ENCODE measurements at places on chromosomes 6 and 20. TPM values are rescaled to one million over a fixed set of nuclear protein-coding genes. Genes with fewer than 3 reads are reported as not detected.

GRCh38 chr6:51098791-51099190, 280.1 kb downstream of the TFAP2B start:
- H3K4me1 ChIP-seq, result no peaks in the 10 kb centered on the region
- DNase-seq, result no peak
- no peaks in the 10 kb centered on the region for H3K36me3 ChIP-seq
- H3K27me3 ChIP-seq, result no peaks in the 10 kb centered on the region
- no peak overlapping the region for H3K27ac ChIP-seq

The KHDC1 gene
- 12.5 TPM for total RNA-seq

The SF3B5 gene
- 151 TPM for total RNA-seq

GRCh38 chr6:76381612-76382011, 309.1 kb upstream of the IMPG1 start:
- H3K4me3 ChIP-seq, result no peak overlapping the region
- H3K27me3 ChIP-seq, result no peaks in the 10 kb centered on the region
- no peak overlapping the region for H3K27ac ChIP-seq
- no peaks in the 10 kb centered on the region for H3K36me3 ChIP-seq

GRCh38 chr6:143111443-143111842, 50.8 kb downstream of the AIG1 start:
- no peak for DNase-seq
- no peaks in the 10 kb centered on the region for H3K4me1 ChIP-seq
- no peaks in the 10 kb centered on the region for H3K36me3 ChIP-seq

DNA sequence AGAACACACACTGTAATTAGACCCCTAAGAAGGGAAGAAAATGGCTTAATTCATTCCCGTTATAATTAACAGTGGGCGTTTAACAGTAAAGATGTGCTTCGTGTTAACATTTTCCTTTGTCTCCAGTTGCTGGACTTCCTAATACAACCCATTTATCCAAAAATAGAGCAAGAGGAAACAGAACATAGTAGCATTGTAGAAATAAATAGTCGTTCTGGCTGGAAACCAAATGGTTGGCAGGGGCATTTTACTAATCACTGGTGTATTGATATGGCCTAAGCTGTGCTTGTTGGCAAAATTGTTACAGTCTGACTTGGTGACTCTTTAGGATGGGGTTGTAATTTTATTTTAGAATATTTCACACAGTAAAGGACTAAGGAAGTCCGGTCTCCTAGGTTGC, 89.8 kb downstream of the BMP6 start:
- H3K4me1 ChIP-seq, result no peaks in the 10 kb centered on the region
- H3K36me3 ChIP-seq, result no peaks in the 10 kb centered on the region
- no peak overlapping the region for H3K27ac ChIP-seq

The ASIP gene
- total RNA-seq, result not detected

- no peaks in the 10 kb centered on the region for H3K27me3 ChIP-seq
- H3K4me1 ChIP-seq, result no peaks in the 10 kb centered on the region
- no peak for DNase-seq
- no peaks in the 10 kb centered on the region for H3K36me3 ChIP-seq
- no peak overlapping the region for H3K4me3 ChIP-seq
Observed at GRCh38 chr6:48747040-48747439, 636.0 kb upstream of the PTCHD4 start.

DNA sequence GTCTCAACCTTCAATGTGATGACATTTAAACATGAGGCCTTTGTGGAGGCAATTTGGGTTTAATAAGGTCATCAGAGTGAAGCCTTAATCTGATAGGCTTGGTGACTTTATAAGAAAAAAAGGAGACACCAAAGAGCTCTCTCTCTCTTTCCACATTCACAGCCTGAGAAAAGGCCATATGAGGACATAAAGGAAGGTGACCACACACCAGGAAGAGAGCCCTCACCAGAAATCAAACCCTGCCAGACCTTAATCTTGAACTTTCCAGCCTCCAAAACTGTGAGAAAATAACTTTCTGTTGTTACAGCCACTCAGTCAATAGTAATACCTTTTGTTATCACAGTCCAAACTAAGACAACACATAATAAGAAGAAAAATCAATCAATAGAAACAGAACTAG, 47.7 kb downstream of the COL12A1 start:
- no peaks in the 10 kb centered on the region for H3K36me3 ChIP-seq
- H3K4me3 ChIP-seq, result no peak overlapping the region
- no peaks in the 10 kb centered on the region for H3K4me1 ChIP-seq
- no peak for DNase-seq
- no peak overlapping the region for H3K27ac ChIP-seq

DNA sequence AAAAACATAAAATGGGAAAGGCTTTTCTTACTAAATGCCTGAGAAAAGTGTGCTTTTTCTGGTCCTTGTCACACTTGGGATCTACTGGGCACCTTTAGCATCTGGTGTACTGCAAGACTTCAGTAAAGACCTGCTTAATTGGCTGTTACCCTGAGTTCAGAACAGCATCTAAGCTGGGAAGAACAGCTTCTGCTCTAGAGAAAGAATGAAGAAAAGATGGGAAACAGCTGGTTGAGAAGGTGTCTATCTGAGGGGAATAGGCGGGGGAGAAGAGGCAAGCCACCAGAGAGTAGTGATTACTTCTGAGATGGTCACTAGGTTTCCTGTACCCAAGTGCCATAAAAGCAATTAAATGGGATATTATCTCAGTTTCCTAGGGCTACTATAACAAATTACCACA, 128.2 kb upstream of the SPACA1 start:
- H3K4me1 ChIP-seq, result peaks cover 25% of the 10 kb centered on the region
- no peak for DNase-seq
- H3K36me3 ChIP-seq, result no peaks in the 10 kb centered on the region
- no peak overlapping the region for H3K27ac ChIP-seq

DNA sequence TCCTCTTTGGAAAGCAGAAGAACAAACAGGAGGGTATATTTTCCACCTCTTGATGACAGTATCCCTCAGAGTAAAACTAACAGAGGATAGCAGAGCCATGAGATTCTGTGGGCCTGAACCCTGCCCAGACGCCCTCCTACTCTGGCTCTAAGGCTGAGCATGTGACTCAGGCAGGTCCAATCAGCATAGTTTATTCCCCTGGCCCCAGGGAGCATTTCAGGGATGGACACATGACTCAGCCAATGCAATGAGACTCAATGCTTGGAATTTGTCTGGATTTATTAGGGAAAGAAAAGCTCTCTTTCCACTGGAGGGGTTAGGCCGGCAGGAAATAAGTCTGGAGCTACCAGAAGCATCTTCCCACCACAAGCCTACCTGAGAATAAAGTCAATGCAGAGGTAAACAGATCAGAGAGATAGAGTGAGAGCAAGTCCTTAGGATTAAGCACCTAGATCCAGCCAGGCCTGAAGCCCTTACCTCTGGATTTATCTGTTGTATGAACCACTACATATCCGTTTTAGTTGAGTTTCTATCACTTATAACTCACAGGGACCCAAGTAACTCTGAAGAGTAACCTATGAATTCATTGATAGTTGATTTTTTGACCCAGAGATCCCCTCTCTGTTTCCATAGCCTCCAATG, 68.2 kb upstream of the EYA2 start:
- H3K4me1 ChIP-seq, result no peaks in the 10 kb centered on the region
- H3K27ac ChIP-seq, result no peak overlapping the region
- H3K4me3 ChIP-seq, result no peak overlapping the region
- peaks cover 22% of the 10 kb centered on the region for H3K27me3 ChIP-seq
- no peak for DNase-seq
- no peaks in the 10 kb centered on the region for H3K36me3 ChIP-seq

- peak overlapping the region; percentile 80 for H3K27ac ChIP-seq
- H3K36me3 ChIP-seq, result peaks cover 18% of the 10 kb centered on the region
- peak; percentile 79 for DNase-seq
- no peak overlapping the region for H3K4me3 ChIP-seq
Observed at GRCh38 chr6:106117579-106117978, 31.4 kb downstream of the PRDM1 start.

The EFCAB8 gene
- 1.1 TPM for total RNA-seq

DNA sequence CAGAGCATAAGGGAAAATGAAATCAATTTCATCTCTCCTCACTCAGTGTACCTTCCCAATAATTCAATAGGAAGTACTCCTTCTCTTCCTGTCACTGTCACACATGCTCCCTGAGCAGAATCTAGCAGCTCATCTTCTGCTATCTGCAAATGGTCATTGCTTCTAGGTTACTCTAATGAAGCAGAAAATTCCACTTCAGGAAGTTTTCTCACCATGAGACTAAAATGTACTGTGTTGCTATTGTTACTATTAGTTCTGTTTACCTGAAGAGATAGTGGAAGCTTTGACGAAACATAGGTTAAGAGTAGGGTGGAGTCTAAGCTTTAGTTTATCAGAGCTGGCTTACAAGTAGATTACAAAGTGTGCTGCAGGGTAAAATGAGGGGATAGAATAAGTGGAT, 52.8 kb downstream of the RFX6 start:
- no peaks in the 10 kb centered on the region for H3K27me3 ChIP-seq
- DNase-seq, result no peak
- H3K27ac ChIP-seq, result no peak overlapping the region
- no peaks in the 10 kb centered on the region for H3K36me3 ChIP-seq
- no peak overlapping the region for H3K4me3 ChIP-seq

The IER3 gene
- total RNA-seq, result 10.0 TPM

The SLC22A7 gene
- not detected for total RNA-seq

The BCAS1 gene
- 0.14 TPM for total RNA-seq

DNA sequence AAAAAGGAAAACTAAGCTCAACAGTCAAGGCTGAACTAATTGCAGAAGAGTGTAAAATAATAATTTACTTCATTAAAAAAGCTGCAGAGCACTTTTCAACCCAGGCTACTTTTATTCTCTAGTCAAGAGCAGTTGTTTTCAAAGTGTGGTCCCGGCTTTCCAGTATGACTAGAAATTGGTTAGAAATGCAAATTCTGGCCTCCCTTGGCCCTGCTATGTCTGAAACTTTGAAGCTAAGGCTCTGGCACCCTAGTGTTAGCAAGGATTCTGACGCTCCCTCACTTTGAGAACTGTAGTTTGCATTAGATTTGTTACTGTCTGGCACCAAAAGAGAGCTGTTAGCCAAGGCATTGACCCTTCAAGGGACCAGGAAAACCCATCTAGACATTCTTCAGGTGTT, 9.5 kb upstream of the NXT1 start:
- H3K4me1 ChIP-seq, result peaks cover 8% of the 10 kb centered on the region
- no peak overlapping the region for H3K27ac ChIP-seq
- H3K27me3 ChIP-seq, result no peaks in the 10 kb centered on the region
- DNase-seq, result no peak
- H3K36me3 ChIP-seq, result peaks cover 2% of the 10 kb centered on the region
- no peak overlapping the region for H3K4me3 ChIP-seq

GRCh38 chr20:49326026-49326425, 48.2 kb upstream of the ZNFX1 start:
- no peak for DNase-seq
- H3K4me3 ChIP-seq, result no peak overlapping the region
- H3K36me3 ChIP-seq, result no peaks in the 10 kb centered on the region
- H3K4me1 ChIP-seq, result peaks cover 18% of the 10 kb centered on the region
- peaks cover 40% of the 10 kb centered on the region for H3K27me3 ChIP-seq

The PSORS1C2 gene
- total RNA-seq, result not detected

DNA sequence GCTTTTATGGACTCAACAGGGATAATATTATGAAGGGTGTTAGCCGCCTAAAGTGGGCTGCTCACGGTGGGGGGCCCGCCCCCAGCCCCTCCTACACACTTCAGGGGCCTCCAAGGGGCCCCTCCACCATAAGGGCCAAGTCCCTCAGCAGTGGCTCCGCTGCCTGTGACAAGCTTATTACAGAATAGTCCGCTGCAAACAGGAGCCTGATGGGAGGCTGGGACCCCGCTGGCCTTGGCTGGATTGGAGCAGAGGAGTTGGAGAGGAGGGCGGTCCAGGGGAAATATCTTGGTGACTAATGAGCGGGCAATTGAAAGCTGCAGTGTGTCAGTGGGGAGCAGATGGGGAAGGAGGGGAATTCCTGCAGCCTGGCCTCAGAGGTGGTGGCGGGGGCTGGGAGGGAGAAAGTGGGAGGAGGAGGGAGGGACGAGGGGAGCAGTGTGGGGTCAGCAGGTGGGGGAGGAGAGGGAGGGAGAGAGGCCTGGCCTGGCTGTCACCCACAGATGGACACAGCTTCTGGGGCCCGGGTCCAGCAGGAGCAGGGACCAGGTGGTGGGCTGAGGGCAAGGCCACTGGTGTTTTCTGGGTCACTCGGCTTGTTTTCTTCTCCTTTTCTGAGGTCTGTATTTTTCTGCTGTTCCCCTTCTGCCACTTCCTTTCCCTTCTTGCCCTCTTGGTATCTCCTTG, 57.6 kb upstream of the FOXP4 start:
- H3K27ac ChIP-seq, result no peak overlapping the region
- no peak overlapping the region for H3K4me3 ChIP-seq
- H3K4me1 ChIP-seq, result no peaks in the 10 kb centered on the region
- H3K27me3 ChIP-seq, result peaks cover 51% of the 10 kb centered on the region
- H3K36me3 ChIP-seq, result no peaks in the 10 kb centered on the region
- no peak for DNase-seq

GRCh38 chr6:129817821-129818220, 43.3 kb downstream of the TMEM244 start:
- H3K4me3 ChIP-seq, result no peak overlapping the region
- DNase-seq, result no peak
- peaks cover 21% of the 10 kb centered on the region for H3K4me1 ChIP-seq
- H3K27ac ChIP-seq, result no peak overlapping the region

- H3K27me3 ChIP-seq, result peaks cover 39% of the 10 kb centered on the region
- H3K36me3 ChIP-seq, result no peaks in the 10 kb centered on the region
- H3K27ac ChIP-seq, result no peak overlapping the region
Observed at GRCh38 chr6:29994826-29995225, 52.5 kb downstream of the HLA-A start.

The FOXF2 gene
- not detected for total RNA-seq

GRCh38 chr6:131628726-131629125, 684 bp upstream of the MED23 start:
- no peaks in the 10 kb centered on the region for H3K27me3 ChIP-seq
- peaks cover 21% of the 10 kb centered on the region for H3K4me1 ChIP-seq
- DNase-seq, result no peak
- peak overlapping the region; percentile 92 for H3K27ac ChIP-seq

- no peak for DNase-seq
- no peak overlapping the region for H3K4me3 ChIP-seq
- H3K4me1 ChIP-seq, result peaks cover 3% of the 10 kb centered on the region
- H3K27me3 ChIP-seq, result peaks cover 23% of the 10 kb centered on the region
- H3K27ac ChIP-seq, result no peak overlapping the region
Observed at GRCh38 chr6:75932067-75932466, 140.4 kb downstream of the IMPG1 start.

The CAGE1 gene
- 0.18 TPM for total RNA-seq

GRCh38 chr20:16864069-16864468, 115.9 kb downstream of the OTOR start:
- no peak overlapping the region for H3K4me3 ChIP-seq
- no peaks in the 10 kb centered on the region for H3K27me3 ChIP-seq
- no peaks in the 10 kb centered on the region for H3K4me1 ChIP-seq
- H3K36me3 ChIP-seq, result no peaks in the 10 kb centered on the region

The MLN gene
- total RNA-seq, result not detected

GRCh38 chr20:59190466-59190865, 26.8 kb downstream of the ZNF831 start:
- peak; percentile 36 for DNase-seq
- no peaks in the 10 kb centered on the region for H3K27me3 ChIP-seq
- H3K36me3 ChIP-seq, result peaks cover 3% of the 10 kb centered on the region
- H3K4me1 ChIP-seq, result no peaks in the 10 kb centered on the region
- no peak overlapping the region for H3K27ac ChIP-seq
- no peak overlapping the region for H3K4me3 ChIP-seq
